ENCODE measurements at places on chromosomes 7 and 10.

- DNase-seq: no peak
These were observed 772 bp downstream of the SGMS1 start for GRCh38 chr10:50622706-50623662.

DNA sequence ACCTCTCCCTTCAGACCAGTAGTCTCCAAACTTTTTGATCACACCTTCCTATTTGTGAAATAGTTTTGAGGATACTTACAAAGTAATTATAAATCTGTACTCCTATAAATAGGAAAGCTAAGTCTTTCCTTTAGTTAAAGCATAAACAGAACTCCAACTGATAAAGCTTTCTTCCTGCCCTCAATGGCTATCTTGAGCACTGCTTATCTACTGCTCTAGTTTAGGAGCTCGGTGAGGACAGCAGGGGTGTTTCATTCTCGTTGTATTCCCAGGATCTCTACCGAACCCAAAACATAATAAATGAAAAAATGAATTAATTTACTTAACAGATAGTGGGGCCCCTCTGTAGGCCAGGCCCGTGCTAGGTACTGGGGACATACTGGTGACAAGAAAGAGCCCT, 17.7 kb downstream of the SORBS1 start:
- DNase-seq: no peak

DNA sequence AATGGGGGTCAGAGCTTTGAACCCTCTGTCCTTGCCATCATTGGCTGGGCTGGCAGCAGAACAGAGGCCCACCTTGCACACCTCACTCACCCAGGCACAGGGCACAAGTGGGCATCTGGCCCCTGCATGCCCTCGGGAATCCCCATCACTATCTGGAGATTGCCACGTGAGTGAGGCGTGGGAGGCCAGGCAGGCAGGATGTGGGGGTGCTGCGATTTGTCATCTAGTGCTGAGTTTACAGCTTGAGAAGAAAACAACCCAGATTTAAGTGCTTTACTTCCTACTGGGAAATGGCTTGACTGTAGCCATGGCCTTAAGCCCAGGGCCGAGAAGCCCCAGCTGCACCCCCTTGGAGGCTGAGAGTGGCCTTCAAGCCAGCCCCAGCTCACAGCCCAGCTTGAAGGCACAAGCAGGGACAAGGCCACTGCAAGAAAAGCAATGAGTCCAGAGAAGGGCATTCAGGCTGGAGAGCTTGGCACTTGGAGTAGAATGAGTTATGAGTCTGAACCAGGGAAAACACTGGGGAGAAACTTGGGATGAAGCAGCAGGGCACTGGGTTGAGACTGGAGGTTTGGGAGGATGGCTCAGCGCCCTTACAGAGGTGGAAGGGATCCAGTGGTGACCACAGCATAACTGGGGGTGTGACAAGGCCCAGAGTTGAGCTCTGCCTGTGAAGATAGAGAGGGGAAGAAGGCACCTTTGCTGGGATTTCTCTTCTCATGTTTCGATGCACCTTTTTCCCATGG, 123.0 kb downstream of the CXCL12 start:
- no peak for DNase-seq

- no peak for DNase-seq
These were observed 34.3 kb downstream of the AOAH start for GRCh38 chr7:36690041-36690440.

Data from NCI-H446 treated with DMSO at 0.1 percent for 48 hours (cell line).